ENCODE measurements at places on chromosomes 6 and 20.
A peak's percentile ranks its signal among the peaks of the same experiment; 100 is the strongest.

- H3K4me3 ChIP-seq: no peak overlapping the region
- H3K27me3 ChIP-seq: no peaks in the 10 kb centered on the region
- no peaks in the 10 kb centered on the region for H3K36me3 ChIP-seq
- H3K4me1 ChIP-seq: no peaks in the 10 kb centered on the region
Observed at GRCh38 chr20:51884561-51884960, 82.2 kb upstream of the SALL4 start.

DNA sequence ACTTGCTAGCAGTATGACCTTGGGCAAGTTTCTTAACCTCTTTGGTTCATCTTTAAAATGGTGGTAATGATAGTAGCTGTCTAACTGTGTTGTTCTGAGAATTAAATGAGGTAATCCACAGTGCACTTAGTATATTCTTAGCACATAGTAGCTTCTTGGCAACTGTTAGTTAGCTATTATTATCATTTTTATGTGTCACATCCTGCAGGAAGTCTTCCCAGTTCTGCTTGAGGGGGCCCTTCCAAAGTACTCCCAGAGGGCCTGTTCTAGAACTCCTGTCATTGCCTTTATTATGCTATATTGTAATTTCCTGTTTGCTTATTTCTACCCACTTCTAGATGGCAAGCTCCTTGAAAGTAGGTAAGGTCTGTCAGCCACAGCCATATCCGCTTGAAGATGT is 30.6 kb downstream of the ANKS1A start:
- no peak overlapping the region for H3K4me3 ChIP-seq
- no peak for DNase-seq
- H3K36me3 ChIP-seq: no peaks in the 10 kb centered on the region

DNA sequence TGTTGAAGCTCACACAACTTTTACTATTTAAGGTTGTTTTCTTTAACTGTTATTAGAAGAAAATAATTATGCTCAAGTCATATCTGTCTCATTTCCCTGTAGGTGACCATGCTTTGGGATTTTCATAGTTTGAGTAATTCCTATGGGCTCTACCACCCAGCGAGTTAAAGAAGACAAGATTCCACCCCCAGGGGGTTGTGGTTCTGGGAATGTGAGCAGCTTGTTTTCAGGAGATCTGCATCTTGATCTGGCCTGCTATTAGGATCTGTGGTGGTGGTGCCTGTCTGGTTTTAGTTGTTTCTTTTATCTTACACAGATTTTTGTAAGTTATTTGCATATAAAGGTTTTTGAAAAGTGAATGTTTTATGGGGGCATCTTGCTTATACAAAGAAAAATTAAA is 20.2 kb upstream of the REV3L start:
- peaks cover 12% of the 10 kb centered on the region for H3K4me1 ChIP-seq
- peaks cover 26% of the 10 kb centered on the region for H3K36me3 ChIP-seq
- no peaks in the 10 kb centered on the region for H3K27me3 ChIP-seq
- no peak overlapping the region for H3K27ac ChIP-seq
- no peak overlapping the region for H3K4me3 ChIP-seq

GRCh38 chr20:3995067-3995748 is 20.1 kb downstream of the RNF24 start:
- H3K27ac ChIP-seq: no peak overlapping the region
- H3K27me3 ChIP-seq: no peaks in the 10 kb centered on the region
- peaks cover 2% of the 10 kb centered on the region for H3K36me3 ChIP-seq
- H3K4me3 ChIP-seq: no peak overlapping the region
- peaks cover 7% of the 10 kb centered on the region for H3K4me1 ChIP-seq
- DNase-seq: no peak

DNA sequence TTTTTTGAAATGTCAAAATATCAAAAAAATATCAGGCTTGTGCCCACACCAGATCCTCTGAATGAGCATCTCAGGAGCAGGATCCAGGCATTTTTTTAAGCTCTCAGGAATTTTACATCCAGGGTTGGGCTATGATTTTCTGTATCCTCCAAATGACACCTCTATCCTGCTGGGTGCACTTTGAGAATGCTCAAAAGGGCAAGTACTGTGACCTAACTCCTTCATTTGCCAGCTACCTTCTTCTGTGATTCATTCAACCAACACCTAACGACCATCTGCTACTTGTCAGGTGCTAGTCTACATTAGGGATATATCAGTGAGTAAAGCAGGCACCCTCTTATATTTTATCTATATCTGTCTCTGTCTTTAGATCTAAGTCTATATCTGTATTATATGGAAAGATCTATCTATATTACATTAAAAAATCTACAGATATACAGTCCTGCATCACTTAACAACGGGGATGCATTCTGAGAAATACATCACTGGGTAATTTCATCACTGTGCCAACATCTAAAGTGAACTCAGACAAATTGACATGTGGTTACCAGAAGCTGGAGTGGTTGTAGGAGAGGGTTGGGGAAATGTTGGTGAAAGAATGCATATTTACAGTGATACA is 131.6 kb downstream of the KIF16B start:
- no peak for DNase-seq
- H3K27me3 ChIP-seq: no peaks in the 10 kb centered on the region
- peaks cover 19% of the 10 kb centered on the region for H3K36me3 ChIP-seq
- no peak overlapping the region for H3K4me3 ChIP-seq
- H3K27ac ChIP-seq: no peak overlapping the region

GRCh38 chr6:117233145-117233544 is 32.2 kb upstream of the VGLL2 start:
- no peak overlapping the region for H3K27ac ChIP-seq
- peaks cover 3% of the 10 kb centered on the region for H3K27me3 ChIP-seq
- no peaks in the 10 kb centered on the region for H3K36me3 ChIP-seq
- no peak overlapping the region for H3K4me3 ChIP-seq
- no peak for DNase-seq

DNA sequence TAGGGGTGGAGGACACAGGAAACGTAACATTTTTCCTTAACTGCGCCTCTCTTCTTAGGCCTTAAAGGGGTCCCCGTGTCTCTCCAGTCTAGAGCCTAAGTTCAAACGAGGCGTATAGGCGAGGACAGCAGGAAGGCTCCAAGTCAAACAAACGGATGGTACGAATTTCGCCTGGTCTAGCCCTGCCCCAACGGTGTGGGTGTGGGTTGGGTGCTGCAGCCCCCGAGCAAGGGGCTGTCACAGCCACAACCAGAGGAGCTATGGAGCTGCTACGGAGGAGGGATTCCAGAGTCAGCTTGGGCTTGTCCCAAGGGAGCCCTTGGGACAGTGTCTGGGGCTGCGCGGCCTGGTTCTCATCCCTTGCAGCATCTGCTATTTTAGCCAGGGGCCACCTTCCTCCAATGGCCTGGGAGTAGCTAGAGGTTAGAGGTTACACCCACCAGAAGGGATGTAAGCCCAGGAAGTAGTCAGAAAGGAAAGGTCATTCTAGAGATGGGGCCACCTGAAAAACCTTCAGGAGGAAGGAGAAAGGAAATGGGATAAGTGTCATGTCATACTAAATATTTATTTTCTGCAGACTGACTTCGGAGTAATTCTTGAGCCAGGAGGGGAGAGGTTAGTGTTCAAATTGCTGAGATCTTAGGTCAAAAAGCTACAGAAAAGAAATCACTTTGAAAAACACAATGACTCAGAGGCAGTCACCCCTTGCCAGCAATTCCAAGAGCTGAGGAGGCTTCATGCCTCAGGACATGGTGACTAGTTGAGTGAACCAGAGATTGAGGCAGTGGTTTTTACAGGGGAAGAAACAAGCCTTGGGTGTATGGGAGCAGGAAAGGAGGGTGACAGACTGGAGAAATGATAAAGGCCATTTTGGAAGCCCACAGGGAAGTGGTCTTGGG is 21.7 kb downstream of the VPS52 start:
- H3K4me3 ChIP-seq: peak overlapping the region; percentile 88
- peaks cover 28% of the 10 kb centered on the region for H3K4me1 ChIP-seq
- H3K27ac ChIP-seq: peak overlapping the region; percentile 97

DNA sequence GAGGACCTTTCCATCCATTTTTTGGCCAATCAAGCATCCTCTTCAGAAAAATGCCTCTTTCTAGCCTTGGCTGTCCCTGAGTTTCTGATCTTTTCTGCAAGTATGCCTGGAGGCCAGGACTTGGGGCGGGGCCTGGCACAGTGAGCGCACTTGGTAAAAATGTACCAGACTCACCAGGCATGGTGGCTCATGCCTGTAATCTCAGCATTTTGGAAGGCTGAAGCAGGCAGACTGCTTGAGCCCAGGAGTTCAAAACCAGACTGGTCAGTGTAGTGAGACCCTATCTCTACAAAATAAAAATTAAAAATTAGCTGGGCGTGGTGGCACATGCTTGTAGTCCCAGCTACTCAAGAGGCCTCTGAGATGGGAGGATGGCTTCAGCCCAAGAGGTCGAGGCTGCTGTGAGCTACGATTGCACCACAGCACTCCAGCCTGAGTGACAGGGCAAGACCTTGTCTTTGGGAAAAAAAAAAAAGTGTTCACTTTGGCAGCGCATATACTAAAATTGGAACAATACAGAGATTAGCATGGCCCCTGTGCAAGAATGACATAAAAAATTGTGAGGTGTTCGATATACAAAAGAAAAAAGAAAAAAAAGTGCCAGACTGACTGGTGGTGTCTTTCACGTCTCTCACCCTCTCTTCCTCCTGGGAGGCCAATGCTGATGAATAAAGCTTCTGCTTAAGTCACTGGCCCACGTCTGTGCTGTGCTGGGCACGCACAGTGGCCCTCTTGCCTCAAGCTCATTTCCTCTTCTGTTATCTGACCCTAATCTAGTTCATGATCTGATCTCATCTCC is 18.1 kb upstream of the SLC9A8 start:
- DNase-seq: peak; percentile 39
- no peaks in the 10 kb centered on the region for H3K27me3 ChIP-seq
- H3K27ac ChIP-seq: peak overlapping the region; percentile 16
- H3K4me3 ChIP-seq: peak overlapping the region; percentile 0
- peaks cover 37% of the 10 kb centered on the region for H3K4me1 ChIP-seq

GRCh38 chr6:56710967-56711366 is 68.3 kb upstream of the DST start:
- DNase-seq: no peak
- H3K4me3 ChIP-seq: no peak overlapping the region
- H3K4me1 ChIP-seq: no peaks in the 10 kb centered on the region
- H3K36me3 ChIP-seq: no peaks in the 10 kb centered on the region

DNA sequence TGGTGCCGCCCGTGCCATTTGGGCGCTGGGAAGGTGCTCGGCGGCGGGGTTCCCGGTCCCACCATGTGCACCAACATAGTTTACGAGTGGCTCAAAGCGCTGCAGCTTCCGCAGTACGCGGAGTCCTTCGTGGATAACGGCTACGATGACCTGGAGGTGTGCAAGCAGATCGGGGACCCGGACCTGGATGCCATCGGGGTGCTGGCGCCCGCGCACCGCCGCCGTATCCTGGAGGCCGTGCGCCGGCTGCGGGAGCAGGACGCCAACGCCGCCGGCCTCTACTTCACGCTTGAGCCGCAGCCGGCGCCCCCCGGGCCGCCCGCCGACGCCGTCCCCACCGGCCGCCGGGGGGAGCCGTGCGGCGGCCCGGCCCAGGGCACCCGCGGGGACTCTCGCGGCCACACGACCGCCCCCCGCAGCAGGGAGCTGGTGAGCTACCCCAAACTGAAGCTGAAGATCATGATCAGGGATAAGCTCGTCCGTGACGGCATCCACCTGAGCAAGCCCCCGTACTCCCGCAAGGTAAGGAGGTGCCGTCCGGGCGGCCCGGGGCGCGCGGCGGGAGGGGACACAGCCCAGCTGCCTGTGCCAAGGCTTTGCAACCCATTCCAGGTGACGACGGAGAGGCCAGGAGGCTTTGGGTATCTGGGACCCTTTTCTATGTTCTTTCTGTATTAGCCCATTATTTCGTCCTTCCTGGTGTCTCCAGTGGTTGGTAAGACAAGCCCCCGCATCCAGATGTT is 547 bp downstream of the SAMD5 start:
- no peak for DNase-seq
- peaks cover 48% of the 10 kb centered on the region for H3K27me3 ChIP-seq
- no peaks in the 10 kb centered on the region for H3K36me3 ChIP-seq
- no peak overlapping the region for H3K27ac ChIP-seq
- H3K4me1 ChIP-seq: peaks cover 18% of the 10 kb centered on the region

All from stimulated activated naive B cell treated with anti-CD40 and anti-IgM and Interleukin-4, amounts not matched to agents 10 μg/mL and 1 μg/mL and 100 μg/mL, for 72 hours (primary cell).